ENCODE measurements at places on chromosomes 7 and 10.

GRCh38 chr10:70729763-70730357 lies 55.3 kb downstream of the TBATA start:
- DNase-seq = peak; percentile 83

GRCh38 chr7:31145339-31145738 lies 93.2 kb downstream of the ADCYAP1R1 start:
- no peak for DNase-seq

DNA sequence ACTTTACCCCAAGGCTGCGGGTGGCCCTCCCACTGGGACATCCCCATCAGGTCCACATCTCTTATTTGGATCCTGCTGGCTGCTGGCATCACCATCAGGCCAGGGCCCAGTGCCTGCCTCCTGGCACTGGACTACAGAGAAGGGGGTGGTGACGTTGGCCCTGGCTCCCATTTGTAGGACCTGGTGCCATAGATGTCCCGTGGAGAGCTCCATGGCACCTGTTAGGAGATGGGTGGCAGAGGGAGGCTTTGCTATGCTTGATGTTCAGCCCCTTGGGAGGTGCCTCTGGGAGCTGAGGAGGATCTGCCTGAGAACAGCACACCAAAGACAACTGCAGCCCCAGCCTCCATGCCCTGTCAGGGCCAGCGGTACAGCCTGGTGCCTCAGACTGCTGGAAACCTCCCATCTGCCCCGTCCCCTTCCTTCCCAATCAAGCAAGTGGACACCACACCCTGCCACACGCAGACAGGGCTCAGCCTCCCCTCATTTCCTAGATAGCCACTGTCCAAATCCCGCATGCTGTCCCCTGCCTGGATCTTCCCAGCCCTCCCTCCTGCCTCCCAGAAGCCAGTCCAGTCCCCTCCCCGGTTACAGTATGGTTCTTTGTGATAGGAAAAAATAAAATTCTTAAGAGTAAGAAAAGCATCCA lies 230.0 kb upstream of the GRB10 start:
- no peak for DNase-seq

GRCh38 chr10:90865401-90865800 lies 6.4 kb upstream of the RPP30 start:
- no peak for DNase-seq

DNA sequence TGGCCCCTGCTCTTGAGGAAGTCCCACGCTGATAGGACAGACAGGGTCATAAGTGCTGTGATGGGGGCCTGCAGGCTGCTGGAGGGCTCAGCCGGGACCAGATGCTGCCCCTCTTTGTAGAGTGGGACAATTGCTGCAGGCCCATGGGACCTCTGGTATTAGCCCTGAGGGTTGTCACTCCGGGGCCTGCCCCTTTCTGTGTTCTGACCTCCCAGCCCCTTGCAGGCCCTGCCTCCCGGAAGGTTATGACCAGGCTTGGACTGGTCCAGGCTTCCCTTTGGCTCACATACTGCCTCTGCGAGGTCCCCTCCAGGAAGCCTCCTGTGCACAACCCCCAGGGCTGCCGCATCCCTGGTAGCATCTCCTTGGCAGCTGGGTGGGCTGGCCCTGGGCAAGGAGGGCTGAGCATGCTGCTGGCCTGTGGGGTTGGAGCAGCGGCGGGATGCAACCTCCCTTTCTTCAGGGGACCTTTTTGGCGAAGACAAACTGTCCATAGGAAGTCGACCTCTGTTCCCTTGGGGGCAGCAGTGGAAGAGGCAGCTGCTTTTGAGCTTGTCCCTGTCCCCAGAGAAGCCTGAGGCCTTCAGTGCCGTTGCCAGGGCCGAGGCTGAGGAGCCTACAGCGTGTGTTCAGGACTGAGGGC lies 8.8 kb downstream of the LIMK1 start:
- DNase-seq = no peak

- DNase-seq = no peak
These were observed 26.9 kb downstream of the PRSS2 start for GRCh38 chr7:142797391-142798377.

DNA sequence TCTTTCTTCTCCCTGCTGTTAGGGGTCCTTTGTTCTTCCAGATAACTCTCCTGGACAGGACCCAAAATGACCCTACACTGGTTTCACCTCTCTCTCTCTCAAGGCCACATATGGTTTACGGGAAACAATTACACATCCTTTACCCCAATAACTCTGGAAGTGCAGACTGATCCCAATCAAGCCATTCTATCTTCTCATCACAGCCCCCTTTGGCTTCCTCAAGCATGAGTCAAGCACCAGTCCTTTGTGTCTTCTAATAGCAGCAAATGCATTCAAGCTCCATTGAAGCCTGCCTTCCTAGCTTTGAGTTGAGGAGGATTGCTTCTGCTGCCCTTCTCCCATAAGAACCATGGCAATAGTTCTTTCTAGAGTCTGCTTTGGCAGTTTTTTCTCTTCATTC lies 20.2 kb downstream of the C10orf67 start:
- DNase-seq = no peak

DNA sequence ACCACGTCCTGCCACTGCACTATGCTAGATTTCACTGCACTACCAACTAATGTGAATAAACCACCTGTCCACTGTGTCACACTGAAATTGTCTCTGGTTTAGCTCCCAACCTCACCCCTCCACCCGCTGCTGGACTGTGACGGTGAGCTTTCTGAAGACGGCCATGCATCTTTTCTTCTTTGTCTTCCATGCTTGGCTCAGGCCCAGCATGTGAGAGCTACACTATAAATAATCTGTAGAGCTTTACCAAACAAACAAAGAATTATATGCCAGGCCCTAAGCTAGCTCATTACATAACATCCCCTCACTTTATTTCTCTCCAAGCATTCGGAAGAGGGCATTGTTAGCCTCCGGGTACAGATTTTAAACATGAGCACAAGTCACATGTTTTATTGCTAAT lies 633.2 kb downstream of the TNS3 start:
- DNase-seq = no peak

DNA sequence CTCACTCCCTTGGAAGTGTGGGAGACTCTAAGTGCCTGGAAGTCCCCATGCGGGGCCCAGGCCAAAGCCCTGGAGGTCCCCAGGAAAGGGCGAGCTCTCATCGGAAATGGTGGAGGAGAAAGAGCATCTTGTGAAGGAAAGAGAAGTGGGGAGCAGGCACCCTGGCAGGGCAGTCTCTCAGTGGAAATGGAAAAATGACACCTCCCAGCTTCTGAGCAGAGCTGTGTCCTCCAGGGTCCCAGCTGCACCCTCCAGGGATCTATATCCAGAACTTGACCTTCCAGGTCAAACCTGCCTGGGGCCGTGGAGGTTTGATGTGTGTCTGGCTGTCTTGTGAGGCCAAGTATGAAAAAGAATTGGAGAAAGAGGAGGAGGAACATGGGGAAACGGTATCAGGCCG lies 29.5 kb downstream of the PAX2 start:
- DNase-seq = no peak
